ENCODE measurements at places on chromosomes 4 and X.

DNA sequence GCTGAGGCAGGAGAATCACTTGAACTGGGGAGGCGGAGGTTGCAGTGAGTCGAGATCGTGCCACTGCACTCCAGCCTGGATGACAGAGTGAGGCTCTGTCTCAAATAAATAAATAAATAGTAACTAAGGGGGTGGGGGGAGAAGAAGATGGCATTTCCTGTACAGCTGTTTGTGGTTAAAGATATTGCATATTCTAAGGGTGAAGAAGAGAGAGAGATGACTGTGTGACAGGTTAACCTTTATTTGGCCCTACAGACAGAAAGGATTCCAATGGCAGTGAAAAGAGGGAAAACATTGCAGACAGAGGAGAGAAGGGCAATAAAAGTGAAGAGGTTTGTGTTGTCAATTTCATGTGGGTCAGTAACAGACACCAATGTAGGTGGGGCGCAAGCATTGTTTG lies 9.4 kb downstream of the TASL start:
- DNase-seq: no peak

GRCh38 chrX:118459494-118459893 lies 36.1 kb upstream of the DOCK11 start:
- DNase-seq: peak; percentile 61

DNA sequence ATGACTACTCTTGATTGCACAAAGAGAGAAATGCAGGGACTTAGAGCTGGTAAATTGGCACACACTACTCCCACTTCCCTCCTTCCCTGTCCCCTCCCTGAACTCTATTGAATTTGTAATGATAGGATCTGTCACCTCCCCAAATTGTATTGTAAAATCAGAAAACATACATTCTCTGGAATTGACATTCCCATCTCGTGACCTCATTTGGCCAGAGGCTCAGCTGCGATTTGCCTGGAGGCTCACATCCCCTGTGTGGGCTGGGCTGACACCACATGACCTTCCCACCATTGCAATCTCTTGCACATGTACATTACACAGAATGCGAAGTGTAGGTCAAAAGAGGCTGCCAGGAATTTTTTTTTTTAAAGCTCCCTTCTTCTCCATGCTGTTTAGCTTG lies 172.1 kb downstream of the MID1IP1 start:
- no peak for DNase-seq

DNA sequence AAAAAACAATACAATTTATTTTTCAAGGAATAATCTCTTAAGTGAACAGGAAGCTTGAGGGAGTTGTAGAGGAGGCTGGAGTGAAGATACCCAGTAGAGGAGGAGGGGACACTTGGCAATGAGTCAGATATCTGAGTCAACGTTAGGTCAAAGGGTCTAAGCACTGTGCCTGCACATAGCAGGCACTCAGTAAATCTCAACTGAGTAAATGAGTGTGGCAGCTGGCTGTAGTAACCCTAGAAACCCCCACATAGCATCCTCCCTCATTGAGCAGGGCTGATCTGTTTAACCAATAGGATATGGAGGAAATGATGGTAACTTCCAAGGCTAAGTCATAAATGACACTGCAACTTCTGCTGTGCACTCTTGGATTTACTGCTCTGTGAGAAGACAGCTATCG lies 186.0 kb upstream of the FAM241A start:
- DNase-seq: no peak

DNA sequence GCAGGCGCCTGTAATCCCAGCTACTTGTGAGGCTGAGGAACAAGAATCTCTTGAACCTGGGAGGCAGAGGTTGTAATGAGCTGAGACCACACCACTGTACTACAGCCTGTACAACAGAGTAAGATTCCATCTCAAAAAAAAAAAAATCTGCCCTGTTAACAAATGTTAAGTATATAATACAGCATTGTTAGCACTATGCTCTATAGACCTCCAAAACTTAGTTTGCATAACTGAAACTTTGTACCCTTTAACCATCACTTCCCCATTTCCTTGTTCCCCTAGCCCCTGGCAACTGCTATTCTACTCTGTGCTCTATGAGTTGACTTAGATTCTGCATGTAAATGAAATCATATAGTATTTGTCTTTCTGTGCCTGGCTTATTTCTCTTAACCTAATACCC lies 76.7 kb downstream of the TAB3 start:
- no peak for DNase-seq

DNA sequence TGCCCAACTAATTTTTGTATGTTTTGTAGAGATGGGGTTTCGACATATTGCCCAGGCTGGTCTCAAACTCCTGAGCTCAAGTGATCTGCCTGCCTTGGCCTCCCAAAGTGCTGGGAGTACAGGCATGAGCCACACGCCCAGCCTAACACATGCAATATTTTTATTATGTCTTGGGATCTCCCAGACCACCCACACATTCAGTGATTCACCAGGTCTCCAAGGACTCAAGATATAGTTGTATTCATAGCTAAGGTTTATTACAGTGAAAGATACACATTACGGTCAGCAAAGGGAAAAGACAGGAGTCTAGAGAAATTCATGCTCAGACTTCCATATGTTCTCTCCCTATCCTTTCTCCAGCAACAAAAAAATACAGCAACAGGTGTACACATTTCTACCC lies 25.5 kb upstream of the FAM120C start:
- DNase-seq: no peak

GRCh38 chrX:68438575-68438974 lies 5.3 kb upstream of the OPHN1 start:
- DNase-seq: peak; percentile 92

GRCh38 chr4:150625033-150625432 lies 43.1 kb downstream of the MAB21L2 start:
- DNase-seq: no peak

GRCh38 chr4:171242831-171243230 lies 570.4 kb upstream of the GALNTL6 start:
- no peak for DNase-seq

GRCh38 chrX:23168291-23168690 lies 166.4 kb upstream of the PTCHD1 start:
- DNase-seq: no peak

GRCh38 chr4:95086551-95086950 lies 328.8 kb downstream of the BMPR1B start:
- no peak for DNase-seq

DNA sequence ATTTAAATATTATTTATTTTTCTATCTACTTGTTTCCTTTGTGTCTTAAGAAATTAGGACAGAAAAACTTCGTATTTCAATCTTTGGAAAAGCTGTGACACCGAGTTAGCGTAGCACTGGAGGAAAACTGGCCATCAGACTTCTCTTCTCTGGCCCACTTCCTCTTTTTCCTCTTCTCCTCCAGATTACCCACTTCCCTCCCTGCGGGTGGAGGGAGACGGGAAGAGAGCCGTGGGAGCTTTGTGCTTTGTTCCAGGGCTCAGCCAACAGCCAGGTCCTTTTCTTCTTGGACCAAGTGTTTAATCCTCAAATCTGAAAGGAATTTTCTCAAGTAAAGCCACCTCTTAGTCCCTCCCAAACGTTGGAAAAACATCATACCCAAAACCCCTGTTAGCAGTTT lies 29.7 kb downstream of the OFD1 start:
- no peak for DNase-seq

- DNase-seq: no peak
Observed at GRCh38 chr4:156870131-156870530, 101.5 kb downstream of the PDGFC start.

DNA sequence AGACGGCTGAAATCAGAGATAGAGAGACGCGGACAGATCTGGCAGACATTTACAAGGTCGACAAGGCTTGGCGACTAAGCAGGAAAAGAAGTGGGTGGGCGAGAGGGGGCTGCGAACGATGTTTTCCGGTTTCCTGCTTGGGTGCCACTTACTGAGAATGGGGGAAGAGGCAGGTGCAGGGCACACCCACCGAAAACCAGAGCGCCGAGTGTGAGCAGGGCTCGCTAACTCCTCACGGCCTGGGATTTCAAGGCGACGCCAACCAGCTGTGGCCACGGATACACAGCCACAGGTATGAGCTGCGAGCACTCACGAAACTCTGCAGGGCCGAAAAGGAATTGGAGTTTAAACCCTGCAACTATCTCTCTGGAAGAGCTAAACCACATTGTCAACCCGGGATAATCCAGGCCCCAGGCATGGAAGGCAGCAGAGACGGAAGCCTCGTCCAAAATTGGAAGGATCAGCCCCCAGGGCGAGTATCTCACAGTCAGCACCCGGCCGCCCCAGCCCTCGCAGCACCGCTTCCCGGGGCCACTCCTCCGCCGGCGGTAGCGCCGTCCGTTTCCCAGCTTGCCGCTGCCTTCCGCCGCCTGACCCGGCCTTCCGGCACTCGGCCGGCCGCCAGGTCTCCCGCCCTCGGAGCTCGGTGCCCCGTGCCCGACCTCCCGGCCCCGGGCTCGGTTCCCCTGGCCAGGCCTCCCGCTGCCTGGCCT lies 778 bp downstream of the CASP3 start:
- DNase-seq: peak; percentile 43

DNA sequence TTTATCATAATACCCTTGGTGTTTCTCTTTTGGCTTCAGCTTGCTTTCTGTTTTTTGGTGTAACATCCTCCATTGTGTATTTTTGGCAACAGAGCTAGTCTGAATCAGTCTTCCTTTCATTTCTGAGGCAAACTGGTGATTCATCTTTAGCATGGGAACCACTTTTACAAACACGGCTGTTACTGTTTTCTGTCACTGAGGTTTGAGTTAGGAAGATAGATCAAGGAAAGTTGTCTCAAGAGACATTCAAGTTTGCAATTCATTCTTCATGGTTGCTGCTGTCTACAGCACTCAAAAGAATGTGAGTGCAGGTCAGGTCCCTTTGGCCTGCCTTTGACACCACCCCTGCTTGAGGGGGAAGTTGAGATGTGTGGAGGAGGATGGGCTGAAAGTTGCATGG lies 36.3 kb downstream of the IL21 start:
- DNase-seq: no peak

GRCh38 chrX:43349363-43349762 lies 306.7 kb upstream of the MAOA start:
- DNase-seq: peak; percentile 36

DNA sequence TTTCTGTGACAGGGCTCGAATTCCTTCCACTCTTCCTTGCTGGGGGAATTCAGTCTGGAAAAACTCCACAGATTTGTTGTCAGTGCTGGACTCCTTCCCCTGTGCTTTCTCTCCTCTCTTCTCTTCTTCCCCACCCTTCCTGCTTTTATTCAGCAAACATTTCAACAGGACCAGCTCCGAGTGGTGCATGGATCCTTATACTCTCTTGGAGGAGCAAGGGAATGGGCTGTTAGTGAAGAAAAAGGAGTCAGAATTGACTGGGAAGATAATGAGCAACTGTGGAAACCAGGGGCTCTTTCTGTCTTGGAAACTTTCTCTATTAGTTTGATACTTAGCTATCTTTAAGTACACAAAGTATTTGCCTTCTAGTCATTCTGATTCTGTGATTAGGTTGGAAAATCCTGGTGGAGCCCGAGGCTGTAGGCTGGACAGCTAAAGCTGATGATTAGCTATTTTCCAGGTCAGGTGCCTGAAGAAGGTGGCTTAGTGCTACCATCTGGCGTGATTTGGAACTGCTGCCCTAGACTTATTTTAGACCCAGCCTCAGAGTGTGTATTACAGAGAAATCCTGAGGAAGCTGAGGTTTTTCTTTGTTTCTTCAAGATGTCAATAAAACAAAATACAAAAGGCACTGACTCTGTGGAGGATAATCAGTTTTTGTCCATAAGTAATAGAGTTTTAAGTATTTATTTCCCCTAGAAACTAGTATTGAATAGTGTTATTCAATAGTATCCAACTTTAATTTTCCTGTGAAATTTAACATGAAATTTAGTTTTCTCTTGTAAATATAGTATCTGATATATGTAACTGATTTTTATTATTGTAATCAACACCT lies 38.4 kb downstream of the NAP1L5 start:
- DNase-seq: peak; percentile 45

DNA sequence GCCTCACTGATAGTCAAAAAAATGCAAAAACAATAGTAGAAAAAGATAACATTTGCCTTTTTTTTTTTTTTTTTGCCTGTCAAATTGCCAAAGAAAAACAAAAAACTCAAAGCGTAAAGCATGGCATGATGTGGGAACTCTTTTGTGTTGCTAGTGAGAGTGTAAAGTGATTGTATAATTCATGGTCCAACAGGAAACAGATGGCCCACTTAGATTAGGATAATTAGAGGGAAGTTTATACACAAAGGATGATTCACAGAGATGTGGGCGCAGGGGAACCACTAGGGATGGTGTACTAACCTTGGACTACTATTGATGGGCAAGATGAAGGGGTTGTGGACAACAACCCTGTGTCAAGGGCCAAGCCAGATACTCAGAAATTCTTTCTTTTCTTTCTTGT lies 16.4 kb downstream of the MCUB start:
- peak; percentile 79 for DNase-seq

DNA sequence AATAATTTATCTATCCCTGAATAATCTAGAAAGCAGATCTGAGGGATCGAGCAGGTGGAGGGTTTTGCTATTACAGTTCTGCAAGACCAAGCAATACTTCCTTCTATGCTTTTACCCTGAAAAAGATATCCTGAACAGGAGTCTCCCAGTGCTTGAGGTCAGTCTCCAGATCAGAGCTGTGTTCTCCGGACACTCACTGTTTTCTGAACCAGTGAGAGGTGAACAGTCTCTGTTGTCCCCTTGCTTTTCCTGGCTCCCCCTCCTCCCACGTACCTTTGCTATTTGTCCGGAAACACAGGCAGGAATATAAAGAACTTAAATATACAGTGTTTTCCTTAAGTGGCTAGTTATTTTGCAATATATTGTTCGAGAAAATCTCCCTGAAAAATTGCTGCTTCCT lies 116.6 kb downstream of the ATXN3L start:
- DNase-seq: no peak

- DNase-seq: no peak
Observed at GRCh38 chr4:139676365-139676764, 10.7 kb downstream of the MGST2 start.

DNA sequence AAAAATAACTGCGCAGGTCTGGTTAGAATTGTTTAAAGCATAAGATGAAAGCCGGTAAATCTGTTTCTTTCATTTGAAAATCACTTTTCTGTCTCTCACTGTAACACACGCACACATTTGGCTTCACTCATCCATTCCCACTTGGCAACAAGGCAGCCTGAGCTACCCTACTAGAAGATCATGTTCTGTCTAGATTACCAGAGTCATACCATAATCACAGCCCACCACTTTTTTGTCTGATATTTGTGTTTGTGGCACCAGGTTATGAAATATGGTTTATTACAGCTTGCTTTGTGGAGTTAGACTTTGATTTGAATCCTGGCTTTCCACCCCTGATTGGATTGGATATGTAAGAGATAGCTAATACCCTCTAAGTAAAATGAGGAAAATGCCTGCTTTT lies 2.2 kb downstream of the USO1 start:
- DNase-seq: peak; percentile 26

DNA sequence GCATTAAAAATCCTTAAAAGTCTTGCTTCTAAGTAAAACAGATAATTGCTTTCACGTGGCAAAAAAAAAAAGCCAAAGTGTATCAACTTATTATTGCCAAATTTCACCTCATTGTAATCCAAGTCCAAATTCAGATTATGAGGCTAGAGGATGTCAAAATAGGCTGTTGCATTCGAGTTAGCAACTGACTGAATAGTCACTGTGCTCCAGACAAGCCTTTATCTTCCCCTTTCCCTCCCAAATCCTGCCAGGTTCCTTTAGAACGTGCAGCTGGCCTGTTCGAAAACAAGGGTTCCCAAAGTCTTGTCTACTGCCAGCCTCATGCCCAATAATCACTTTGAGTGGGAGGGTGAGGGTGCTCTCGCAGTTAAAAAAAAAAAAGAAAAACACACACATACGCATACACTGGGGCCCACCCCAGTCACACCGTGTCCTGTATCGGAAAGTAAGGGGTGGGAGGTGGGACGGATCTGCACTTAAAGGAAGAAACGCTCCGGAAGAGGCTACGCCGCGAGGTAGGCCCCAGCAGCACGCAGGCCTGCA lies 603 bp downstream of the MAD2L1 start:
- DNase-seq: peak; percentile 77
